ENCODE measurements at places on chromosomes 3 and 15.

GRCh38 chr3:51845129-51845528 lies 16.3 kb upstream of the IQCF2 start:
- DNase-seq, result no peak

DNA sequence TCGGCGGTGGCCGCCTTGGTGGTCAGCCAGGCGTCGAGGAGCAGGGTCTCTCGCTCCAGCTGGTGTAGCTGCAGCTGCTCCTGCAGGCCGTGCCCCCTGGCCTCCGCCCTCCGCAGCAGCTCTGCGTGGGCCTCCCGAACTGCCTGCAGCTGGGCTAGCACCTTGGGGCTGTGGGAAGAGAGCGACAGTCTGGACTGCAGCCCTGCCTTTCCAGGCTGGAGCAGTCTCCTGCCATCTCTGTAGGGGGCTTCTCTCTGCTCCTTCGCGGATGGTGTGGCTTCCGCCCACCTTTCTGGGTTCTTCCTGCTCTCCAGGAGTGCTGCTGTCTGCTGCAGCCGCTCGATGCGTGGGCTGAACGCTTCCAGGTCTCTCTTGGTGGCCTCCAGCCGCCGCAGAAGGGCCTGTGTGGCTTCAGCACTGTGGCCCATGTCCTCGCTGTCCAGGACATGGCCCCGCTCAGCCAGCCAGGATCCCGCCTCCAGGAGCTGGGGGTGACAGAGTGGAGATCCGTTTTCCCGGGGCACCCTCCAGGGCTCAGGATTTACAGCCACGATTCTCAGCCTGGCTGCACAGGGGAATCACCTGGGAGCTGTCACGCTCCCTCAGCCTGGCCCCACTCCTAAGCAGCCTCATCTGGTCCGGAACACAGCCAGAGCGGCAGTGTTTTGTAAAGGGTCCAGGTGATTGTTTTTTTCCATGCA lies 16.8 kb downstream of the PLA2G4B start:
- no peak for DNase-seq

- no peak for DNase-seq
Measured at GRCh38 chr3:11186771-11187191, 32.5 kb downstream of the HRH1 start.

- DNase-seq, result no peak
Measured at GRCh38 chr15:70142072-70142321, 44.3 kb upstream of the TLE3 start.

- DNase-seq, result no peak
Measured at GRCh38 chr15:74540161-74540760, 759 bp upstream of the ARID3B start.

DNA sequence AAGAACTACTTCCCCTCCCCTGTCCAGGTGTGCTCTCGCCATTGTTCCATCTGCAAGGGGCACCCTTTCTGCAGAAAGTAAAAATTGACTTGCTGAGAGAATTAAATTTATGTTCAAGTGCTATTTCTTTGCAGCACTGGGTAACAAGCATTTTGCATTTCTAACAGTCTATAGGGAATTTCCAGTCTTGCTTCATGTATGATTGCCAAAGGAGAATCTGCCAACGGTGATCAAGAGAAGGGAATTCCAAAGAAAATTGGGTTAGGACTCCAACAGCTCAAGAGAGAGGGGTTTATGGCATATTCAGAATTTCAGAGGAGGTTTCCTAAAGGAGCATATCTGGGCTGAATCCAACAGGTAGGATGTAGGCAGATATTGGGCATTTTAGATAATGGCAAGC lies 136.7 kb upstream of the WNT5A start:
- no peak for DNase-seq

DNA sequence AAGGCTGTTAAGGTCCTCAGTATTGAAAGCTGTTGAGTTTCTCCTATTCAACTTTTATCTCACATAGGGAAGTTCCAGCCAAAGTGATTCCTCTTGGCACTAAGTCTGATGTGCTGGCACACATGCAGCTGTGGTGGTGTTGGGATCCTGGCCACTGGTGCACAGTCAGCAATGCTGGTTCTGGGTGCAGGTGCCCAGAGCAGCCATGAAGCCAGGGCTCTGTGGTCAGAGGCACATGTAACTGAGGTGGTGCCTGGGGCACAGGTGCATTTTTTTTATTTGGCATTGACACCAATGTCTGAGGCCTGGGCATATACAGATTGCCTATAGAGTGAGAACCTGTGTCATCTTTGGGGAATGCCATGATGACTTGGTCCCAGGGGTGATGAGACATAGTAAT lies 271.4 kb downstream of the POLQ start:
- no peak for DNase-seq

DNA sequence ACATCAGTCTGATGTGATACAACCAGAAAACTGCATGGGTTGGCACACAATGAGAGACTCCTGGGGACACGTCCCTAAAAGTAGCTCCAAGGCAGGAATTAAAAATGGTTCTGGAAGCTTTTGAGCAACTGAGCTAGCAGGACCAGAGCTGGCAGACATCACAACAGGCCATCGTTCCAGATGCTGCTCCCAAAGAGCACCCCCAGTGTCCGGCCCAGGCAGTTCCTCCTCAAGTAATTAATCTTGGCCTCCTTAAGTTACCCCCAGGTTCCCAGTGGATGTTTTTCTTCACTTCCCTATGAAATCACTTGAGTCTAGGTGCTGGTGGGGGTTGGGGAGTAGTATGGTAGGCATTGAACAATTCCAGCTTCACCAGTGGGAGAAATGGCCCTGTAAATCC lies 711.6 kb downstream of the MECOM start:
- DNase-seq, result no peak

GRCh38 chr3:159929171-159930141 lies 59.2 kb upstream of the IL12A start:
- no peak for DNase-seq

GRCh38 chr15:47376190-47376589 lies 341.1 kb upstream of the SEMA6D start:
- DNase-seq, result no peak

DNA sequence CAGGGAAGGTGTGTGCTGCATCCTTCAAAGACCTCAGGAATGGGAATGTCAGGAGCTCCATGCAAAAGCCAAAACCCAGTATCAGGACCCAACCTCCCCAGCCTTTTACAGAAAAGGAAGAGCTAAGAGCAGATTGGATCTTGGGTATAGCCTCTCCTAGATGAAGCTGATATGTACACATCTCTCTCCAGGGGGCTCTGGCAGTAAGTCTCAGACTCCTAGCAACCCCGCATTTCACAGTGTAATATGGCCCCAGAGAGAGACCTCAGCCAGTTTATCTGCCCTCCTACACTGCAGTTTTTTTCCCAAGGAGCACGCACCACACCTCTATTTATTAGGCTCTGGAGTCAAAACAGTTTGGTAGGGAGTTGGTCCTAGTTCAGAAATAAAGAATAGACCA lies 88.2 kb downstream of the RBPMS2 start:
- DNase-seq, result no peak

DNA sequence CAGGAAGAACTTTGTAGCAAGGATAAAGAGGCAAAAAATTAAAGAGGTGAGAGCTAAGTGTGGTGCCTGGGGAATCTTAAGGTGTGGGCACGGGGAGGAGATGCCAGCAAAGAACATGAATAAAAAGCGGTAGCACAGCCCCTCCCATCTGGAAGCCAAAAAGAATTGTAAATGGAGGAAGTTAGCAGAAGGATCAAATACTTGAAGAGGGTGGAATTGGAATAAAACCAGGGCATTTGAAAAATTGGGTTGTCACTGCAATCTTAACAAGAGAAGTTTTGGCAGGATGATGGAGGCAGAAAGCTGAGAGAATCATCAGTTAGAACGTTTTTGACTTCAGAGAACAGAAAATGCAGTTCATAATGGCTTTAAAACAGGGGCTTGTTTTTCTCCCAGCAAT lies 2.4 kb downstream of the CCR2 start:
- DNase-seq, result no peak

GRCh38 chr3:65713016-65713415 lies 325.7 kb downstream of the MAGI1 start:
- DNase-seq, result no peak

- no peak for DNase-seq
Measured at GRCh38 chr15:33985287-33985686, 17.0 kb downstream of the CHRM5 start.

DNA sequence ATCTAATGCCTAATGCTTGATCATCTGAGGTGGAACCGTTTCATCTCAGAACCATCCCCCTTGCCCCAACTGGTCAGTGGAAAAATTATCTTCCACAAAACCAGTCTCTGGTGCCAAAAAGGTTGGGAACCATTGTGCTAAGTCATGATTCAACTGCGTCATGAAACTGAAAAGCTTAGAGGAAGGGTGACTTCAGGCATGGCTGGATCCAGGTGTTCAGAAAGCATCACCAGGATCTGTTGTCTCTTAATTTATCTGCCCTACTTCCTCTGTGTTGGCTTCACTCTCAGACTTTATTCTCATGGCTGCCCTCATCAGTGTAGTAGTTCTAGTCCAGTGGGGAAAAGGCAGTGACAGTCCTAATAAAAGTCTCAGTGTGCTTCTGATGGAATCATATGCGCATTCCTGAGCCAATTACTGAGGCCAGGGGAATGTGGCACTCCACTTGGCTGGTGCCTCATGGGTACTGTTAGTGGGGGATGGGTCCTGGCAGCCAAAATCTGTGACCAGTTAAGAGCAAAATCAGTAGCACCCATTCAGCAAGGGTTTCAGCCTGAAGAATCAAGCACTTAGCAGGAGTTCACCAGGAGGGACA lies 110.3 kb downstream of the WNT5A start:
- DNase-seq, result no peak

- peak; percentile 69 for DNase-seq
Measured at GRCh38 chr15:82530606-82531379, 9.5 kb downstream of the RPS17 start.

Measured in CD4-positive, alpha-beta T cell treated with Interleukin-17A for 4 hours (primary cell).